ENCODE measurements at places on chromosomes 12 and 14. TPM values are rescaled to one million over a fixed set of nuclear protein-coding genes. Genes with fewer than 3 reads are reported as not detected.

DNA sequence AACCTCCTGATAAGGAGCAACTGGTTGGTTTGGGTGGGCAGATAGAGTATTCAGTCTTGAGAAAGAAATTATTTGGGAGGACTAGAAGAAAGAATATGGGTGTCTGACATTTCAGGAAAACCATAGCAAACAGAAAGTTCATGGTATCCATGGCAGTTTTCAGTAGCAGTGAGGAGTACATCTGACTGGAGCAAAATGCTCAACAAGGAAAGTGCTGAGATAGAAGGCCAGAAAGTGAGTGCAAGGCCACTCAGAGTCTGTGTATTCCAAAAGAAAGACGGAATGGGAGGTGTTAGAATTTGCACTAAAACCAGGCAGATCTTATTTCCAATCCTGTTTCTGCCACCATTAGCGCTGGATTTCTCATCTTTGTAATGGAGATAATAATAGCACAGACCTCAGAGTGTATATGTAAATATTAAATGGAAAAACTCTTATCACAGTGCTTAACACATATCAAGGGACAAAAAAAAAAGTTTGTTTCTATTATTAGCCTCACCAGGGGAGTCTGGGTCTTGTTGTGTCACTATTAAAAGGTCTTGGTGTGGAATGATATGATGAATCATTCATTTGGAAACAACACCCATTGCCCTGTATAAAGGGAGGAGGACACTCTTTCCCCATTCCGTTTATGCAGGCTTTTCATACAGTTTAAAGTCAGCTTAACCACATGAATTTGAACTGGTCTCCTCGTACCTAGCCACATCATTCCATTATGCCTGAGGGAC is 349.8 kb downstream of the IPO8 start:
- no peak overlapping the region for H3K27ac ChIP-seq
- DNase-seq = no peak
- H3K4me1 ChIP-seq = no peaks in the 10 kb centered on the region
- no peaks in the 10 kb centered on the region for H3K27me3 ChIP-seq

GRCh38 chr12:6039894-6040601 is 84.4 kb downstream of the VWF start:
- H3K27me3 ChIP-seq = no peaks in the 10 kb centered on the region
- no peaks in the 10 kb centered on the region for H3K4me1 ChIP-seq
- no peak overlapping the region for H3K4me3 ChIP-seq
- DNase-seq = peak; percentile 74
- H3K27ac ChIP-seq = no peak overlapping the region

DNA sequence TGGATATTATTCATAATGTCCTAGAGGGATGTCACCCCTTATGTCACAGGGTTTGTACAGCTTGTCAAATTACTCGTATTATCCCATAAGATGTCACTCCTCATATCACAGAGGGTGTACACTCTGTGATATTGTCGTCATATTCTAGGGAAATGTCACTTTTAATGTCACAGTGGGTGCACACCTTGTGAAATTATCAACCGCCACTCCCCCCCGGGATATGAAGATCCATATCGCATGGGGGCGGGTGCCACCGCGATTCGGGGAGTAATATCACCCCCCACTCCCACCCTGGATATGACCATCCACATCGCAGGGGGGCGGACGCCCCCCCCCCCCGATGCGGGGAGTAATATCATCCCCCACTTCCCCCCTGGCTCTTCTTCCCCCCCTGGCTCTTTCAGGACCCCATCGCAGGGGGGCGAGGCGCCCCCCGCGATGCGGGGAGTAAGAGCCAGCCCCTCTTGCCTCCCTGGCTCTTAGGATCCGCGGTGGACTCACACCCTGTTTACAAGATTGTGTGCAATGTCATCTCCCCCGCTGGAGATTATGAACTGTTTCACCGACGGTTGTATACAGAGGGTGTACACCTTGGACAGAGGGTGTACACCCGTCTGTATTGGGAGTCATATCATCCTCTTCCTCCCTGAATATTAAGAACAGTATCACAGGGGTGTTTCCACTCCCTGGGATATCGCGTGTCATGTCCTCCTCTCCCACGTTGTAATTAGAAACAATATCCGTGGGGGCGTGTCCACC is 92.8 kb downstream of the FRMD6 start:
- no peak for DNase-seq
- H3K27ac ChIP-seq = no peak overlapping the region
- H3K27me3 ChIP-seq = no peaks in the 10 kb centered on the region
- no peaks in the 10 kb centered on the region for H3K4me1 ChIP-seq

DNA sequence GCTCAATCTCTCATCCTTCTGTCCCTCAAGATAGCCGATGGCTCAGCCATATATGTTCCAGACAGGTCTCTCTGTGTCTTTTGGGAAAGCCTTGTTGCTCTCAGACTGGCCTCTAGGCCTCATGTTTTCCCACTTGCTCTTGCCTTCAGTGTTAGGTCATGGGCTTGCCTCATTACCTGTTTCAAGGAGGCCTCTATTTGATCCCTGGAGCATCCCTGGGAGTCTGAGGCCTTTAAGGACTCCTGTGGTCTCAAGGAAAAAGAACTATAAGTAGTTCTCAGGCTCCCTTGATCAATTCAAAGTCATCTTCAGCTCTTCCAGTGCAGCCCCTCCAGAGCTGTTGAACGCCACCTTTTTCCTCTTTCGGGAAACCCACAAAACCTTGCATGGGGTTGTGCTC is 47.9 kb downstream of the NTF3 start:
- DNase-seq = no peak
- no peaks in the 10 kb centered on the region for H3K36me3 ChIP-seq
- no peak overlapping the region for H3K4me3 ChIP-seq
- no peaks in the 10 kb centered on the region for H3K4me1 ChIP-seq

GRCh38 chr12:117125272-117125613 is 26.0 kb upstream of the TESC start:
- DNase-seq = no peak
- peaks cover 2% of the 10 kb centered on the region for H3K36me3 ChIP-seq
- no peak overlapping the region for H3K27ac ChIP-seq
- H3K4me3 ChIP-seq = no peak overlapping the region

DNA sequence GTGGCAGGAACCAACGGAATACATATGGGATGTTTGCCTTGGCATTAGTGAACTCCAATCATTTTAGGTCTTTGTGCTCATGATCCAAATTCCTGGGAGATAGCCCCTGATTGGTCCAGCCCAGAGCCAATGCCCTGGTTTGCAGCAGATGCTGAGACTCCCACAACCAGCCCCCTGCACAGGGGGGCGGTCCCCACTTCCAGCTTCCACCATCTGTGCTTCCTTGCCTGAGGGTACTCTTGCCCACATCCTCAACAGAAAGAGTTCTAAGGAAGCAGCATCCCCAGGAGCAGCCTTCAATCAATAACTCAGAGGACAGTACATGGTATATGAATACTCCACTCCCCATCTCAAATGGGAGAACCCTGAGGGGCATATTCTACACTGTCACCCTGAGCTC is 39.7 kb upstream of the FICD start:
- DNase-seq = no peak
- no peaks in the 10 kb centered on the region for H3K27me3 ChIP-seq
- H3K4me3 ChIP-seq = no peak overlapping the region
- no peaks in the 10 kb centered on the region for H3K4me1 ChIP-seq
- no peaks in the 10 kb centered on the region for H3K36me3 ChIP-seq

- H3K4me3 ChIP-seq = no peak overlapping the region
- no peaks in the 10 kb centered on the region for H3K27me3 ChIP-seq
- H3K36me3 ChIP-seq = no peaks in the 10 kb centered on the region
Measured at GRCh38 chr12:109539508-109539907, 33.8 kb downstream of the MMAB start.

DNA sequence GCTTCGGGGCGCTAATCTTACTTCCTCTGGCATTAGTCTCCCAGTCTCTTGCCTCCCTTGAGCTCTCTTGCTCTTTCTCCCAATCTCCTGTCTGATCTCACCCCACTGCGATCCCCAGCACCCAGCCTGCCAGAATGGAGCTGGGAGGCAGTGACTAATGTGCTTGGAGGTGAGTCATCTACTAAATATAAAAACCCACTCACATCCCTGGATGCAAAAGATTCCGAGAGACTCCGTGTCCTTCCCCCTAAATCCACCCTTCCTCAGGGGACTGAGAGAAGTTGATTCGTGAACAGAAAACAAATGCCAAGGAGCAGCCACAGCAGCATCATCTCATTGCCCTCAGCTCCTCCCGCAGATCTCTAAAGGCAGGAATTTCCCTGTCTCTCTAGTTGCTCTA is 45.7 kb upstream of the KCNA5 start:
- H3K27ac ChIP-seq = no peak overlapping the region
- no peaks in the 10 kb centered on the region for H3K27me3 ChIP-seq
- H3K36me3 ChIP-seq = no peaks in the 10 kb centered on the region
- DNase-seq = no peak

GRCh38 chr14:58362798-58363412 is 32.8 kb upstream of the TOMM20L start:
- H3K36me3 ChIP-seq = peaks cover 12% of the 10 kb centered on the region
- no peaks in the 10 kb centered on the region for H3K4me1 ChIP-seq
- no peaks in the 10 kb centered on the region for H3K27me3 ChIP-seq
- H3K4me3 ChIP-seq = no peak overlapping the region
- no peak overlapping the region for H3K27ac ChIP-seq

KCNH3 gene
- 1.4 TPM for polyA plus RNA-seq

TSPAN19 gene
- 1.3 TPM for polyA plus RNA-seq

KRT79 gene
- not detected for polyA plus RNA-seq
